COR-L47 (cell line): ENCODE measurements at places on chromosomes 16 and 17.

DNA sequence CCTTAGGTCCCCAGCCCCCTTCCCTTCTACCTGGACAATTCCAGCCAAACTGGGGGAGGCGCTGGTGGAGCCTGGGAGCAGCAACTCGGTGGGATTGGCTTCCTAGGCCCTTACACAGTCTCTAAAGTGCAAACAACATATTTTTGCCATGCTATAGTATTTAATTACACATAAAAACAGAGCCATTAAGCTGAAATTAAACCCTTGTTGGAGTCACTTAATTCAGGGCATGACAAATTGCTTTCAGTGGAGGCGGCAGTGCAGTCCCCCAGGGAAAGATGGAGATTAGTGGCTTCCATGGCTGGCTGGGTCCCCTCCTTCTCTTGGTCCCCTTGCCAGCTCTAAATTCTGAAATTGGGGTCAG, 17.3 kb downstream of the IGFBP4 start:
- no peak for DNase-seq

GRCh38 chr17:48241131-48241591, 133.6 kb downstream of the SNX11 start:
- no peak for DNase-seq

- DNase-seq = no peak
Measured at GRCh38 chr16:86910161-86910769, 331.9 kb downstream of the FOXL1 start.

DNA sequence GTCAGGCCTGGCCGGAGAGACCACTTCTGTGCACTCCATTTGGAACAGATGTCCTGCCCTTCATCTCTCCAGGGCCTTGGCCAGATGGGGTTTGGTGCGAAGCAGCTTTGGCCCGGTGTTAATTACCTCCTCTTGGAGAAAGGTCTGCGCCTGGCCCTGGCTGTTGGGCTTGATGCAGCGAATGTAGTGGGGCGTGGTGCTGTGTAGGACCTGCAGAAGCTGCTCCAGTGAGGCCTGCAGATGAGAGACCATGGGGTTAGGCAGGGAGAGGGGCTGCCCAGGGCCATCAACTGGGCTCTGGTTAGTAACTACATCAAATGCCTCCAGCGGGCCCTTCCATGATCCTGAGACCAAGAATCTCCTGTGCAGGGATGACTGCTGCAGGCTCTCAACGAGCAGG, 18.7 kb downstream of the ZNHIT3 start:
- DNase-seq = no peak

GRCh38 chr17:50863221-50863843, 2.8 kb downstream of the TOB1 start:
- peak; percentile 2 for DNase-seq

- DNase-seq = peak; percentile 89
Measured at GRCh38 chr17:72378414-72379390, 257.9 kb downstream of the SOX9 start.

- DNase-seq = no peak
Measured at GRCh38 chr17:73324160-73324475, 12.3 kb upstream of the CDC42EP4 start.

- peak; percentile 83 for DNase-seq
Measured at GRCh38 chr16:85458968-85459367, 154.2 kb upstream of the GSE1 start.

DNA sequence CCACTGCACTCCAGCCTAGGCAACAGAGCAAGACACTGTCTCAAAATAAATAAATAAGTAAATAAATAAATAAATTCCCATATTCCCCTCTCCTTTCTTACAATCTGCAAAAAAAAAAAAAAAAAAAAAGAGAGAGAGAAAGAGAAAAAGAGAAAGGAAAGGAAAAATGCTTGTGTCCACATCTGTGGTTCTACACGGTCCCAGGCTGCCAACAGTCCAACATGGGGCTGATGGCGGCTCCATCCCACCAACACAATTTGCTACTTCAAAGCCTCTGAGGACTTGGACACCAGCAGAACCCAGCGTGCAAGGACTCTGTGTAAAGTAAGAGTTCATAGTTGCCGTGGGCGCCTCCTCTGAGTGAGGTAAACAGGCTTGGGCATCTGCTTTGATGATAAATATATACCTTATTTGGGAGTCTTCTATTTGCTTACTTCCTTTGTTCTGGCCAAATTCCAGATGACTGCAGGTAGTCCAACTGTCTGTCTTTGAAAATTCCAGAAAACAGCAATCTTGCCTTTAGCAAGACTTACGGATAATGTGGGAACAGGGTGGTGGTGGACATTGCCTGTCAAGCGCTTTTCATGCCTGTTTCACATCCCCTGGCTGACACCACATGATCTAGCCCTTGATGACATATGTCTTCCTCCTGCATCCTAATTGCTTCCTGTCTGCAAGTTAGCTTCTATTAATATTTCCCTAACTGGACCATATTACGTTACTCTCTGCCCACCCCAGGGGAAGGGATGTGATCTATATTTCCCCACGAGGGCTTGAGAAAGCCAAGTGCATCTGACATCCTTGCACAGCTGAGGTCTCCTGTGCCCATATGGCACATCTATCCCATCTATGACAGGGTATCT, 10.1 kb downstream of the LITAF start:
- DNase-seq = no peak

- DNase-seq = no peak
Measured at GRCh38 chr16:1121009-1121408, 25.0 kb upstream of the C1QTNF8 start.

GRCh38 chr17:36198831-36199465, 2.4 kb upstream of the CCL3L1 start:
- DNase-seq = no peak

- peak; percentile 27 for DNase-seq
Measured at GRCh38 chr17:77400445-77400870, 259.7 kb downstream of the SEC14L1 start.

- DNase-seq = no peak
Measured at GRCh38 chr17:44793885-44794842, 35.4 kb downstream of the ADAM11 start.

GRCh38 chr17:50350733-50351132, 4.8 kb downstream of the XYLT2 start:
- no peak for DNase-seq

- DNase-seq = no peak
Measured at GRCh38 chr16:57277586-57277985, 6.9 kb downstream of the PLLP start.

DNA sequence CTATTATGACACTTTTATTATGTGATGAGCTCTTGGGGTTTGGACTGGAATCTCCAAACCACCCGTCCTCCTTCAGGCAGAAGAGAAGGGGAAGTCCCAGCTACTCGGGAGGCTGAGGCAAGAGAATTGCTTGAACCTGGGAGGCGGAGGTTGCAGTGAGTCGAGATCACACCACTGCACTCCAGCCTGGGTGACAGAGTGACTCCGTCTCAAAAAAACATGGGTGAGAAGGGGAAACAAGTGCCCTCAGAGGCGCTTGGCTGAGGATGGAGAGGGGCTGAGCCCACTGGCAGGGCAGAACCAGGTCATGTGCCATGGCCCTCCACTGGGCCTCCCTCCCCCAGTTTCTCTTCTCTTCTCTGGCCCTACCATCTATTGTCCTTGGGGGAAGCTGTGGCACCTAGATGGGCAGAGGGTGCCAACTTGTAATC, 120.9 kb upstream of the SMURF2 start:
- no peak for DNase-seq

- DNase-seq = no peak
Measured at GRCh38 chr17:32136856-32137255, 5.4 kb upstream of the RHOT1 start.

DNA sequence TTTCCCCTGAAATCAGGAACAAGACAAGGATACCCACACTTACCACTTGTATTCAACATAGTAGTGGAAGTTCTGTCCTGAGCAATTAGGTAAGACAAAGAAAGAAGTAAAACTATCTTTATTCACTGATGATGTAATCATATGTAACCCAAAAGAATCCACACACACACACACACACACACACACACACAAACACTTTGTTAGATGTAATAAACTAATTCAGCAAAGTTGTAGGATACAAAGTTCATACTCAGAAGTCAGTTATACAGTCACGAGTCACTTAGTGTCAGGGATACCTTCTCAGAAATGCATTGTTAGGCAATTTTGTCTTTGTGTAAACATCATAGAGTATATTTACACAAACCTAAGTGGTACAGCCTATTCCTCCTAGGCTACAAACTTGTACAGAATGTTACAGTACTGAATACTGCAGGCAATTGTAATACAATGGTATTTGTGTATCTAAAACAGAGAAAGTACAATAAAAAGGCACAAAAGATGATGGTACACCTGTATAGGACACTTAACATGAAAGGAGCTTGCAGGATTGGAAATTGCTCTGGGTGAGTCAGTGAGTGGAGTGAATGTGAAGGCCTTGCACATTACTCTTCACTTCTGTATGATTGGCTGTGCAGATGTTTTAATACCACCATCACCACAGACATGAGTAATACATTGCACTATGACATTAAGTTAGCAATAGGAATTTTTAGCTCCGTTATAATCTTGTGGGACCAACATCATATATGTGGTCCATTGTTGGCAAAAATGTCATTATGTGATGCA, 370.1 kb downstream of the ZFHX3 start:
- DNase-seq = no peak

DNA sequence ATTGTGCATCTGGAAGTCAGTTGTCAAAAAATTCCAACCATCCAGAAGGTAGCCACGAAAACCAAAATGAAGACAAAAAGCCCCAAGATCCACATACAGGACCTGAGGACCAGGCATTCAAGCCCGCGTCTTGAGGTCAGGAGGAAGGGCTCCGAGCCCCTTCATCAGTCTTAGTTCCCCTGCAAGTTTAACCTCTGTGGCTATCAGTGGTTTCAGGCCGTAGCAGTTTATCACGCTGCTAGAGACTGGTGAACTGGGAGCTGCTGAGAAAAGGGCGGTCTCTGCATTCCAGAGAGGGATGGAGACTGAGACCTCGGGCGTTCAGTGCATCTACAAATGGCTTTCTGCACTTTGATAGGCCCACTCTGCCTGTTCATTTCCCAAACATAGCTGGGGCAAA, 70.6 kb downstream of the IRF8 start:
- no peak for DNase-seq

GRCh38 chr16:90009172-90009899, 9.9 kb downstream of the DBNDD1 start:
- DNase-seq = no peak

DNA sequence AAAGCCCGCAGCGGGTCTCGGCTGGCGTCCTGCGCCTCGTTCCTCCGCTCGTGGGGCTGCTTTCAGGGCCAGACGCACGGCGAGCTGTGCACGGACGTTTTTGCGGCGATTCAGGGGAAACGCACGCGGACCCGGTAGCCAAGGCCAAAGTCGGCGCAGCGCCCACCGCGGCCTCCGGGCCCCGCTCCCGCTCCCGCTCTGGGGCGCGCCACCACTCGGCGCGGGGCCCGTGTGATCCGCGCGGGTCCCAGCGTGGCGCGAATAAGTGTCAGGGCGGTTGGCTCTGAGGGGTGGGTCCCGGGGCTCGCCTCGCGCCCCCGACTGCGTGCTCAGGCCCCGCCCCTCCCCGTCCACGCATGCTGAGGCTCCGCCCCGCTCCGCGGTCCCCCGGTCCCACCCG, 694 bp upstream of the TBCD start:
- no peak for DNase-seq

- no peak for DNase-seq
Measured at GRCh38 chr16:89555265-89555664, 5.2 kb upstream of the RPL13 start.

DNA sequence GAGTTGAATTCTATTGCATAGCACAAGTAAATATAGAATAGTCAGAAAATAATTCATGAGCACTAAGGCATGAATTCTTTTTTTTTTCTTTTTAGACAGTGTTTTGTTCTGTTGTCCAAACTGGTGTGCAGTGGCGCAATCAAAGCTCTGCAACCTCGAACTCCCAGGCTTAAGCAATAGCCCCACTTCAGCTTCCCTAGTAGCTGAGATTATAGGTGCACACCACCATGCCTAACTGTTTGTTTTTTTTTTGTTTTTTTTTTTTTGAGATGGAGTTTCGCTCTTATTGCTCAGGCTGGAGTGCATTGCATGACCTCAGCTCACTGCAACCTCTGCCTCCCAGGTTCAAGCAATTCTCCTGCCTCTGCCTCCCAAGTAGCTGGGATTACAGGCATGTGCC, 16.6 kb downstream of the TUBD1 start:
- DNase-seq = no peak

- no peak for DNase-seq
Measured at GRCh38 chr17:82399041-82399441, 19.1 kb upstream of the HEXD start.

DNA sequence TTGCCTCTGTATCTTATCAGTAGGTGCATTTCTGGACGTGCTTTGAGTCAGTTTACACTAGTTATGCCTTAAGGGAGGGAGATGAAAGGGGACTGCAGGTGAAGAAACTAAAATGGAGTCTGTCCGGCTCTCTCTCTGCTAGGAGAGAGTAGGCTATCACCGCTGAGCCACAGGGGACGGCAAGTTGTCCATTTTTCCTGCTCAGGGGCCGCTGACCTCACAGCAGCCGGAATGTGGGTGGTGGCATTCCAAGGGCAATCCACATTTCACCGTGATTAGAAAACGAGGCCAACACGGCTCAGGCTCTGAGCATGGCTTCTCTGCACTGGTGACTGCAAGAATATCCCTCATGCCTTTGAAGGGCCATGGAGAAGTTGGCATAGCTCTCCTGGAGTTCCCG, 19.0 kb upstream of the KLHDC4 start:
- DNase-seq = no peak

GRCh38 chr17:27310565-27311110, 16.7 kb downstream of the WSB1 start:
- DNase-seq = no peak

- no peak for DNase-seq
Measured at GRCh38 chr17:61005358-61005757, 327.7 kb downstream of the BCAS3 start.

DNA sequence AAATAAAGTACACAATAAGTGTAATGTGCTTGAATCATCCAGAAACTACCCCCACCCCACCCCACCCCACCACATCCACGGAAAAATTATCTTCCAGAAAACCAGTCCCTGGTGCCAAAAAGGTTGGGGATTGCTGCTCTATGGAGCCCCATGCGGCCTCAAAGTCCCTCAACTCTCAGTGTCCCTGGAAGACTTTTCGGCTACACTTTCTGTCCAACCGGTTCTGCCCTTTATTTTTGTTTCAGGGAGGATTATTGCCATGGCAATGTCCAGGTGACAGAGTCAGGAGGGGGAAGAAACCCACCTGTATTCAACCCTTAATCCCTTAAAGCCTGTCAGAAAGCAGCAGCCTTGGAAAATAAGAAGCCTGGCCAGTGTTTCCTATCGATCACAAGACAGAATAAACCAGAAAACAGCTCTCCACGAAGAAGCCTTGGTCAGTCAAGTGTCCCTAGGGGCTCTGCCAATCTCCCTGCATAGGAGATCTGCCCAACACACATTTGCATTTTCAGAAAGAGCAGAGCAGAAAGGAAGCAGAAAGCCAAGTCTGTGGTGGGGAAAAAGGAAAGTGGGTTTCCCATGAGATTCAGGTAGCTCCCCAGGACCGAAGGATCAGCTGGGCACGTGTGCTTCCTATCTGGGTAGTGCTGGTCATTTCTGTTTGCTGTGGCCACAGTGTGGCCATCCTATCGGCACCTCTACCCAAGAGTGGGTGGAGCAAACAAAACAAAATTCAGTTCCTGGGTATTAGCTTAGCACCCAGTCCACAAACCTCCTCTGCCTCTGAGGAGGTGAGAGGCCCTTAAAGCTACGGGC, 342.7 kb downstream of the SOX9 start:
- DNase-seq = no peak

- no peak for DNase-seq
Measured at GRCh38 chr16:55933038-55933437, 57.9 kb upstream of the CES5A start.

- no peak for DNase-seq
Measured at GRCh38 chr17:45686250-45686649, 97.9 kb upstream of the CRHR1 start.

- no peak for DNase-seq
Measured at GRCh38 chr17:66944351-66945146, 20.0 kb upstream of the CACNG4 start.
